ENCODE measurements at places on chromosomes 2 and 18.

DNA sequence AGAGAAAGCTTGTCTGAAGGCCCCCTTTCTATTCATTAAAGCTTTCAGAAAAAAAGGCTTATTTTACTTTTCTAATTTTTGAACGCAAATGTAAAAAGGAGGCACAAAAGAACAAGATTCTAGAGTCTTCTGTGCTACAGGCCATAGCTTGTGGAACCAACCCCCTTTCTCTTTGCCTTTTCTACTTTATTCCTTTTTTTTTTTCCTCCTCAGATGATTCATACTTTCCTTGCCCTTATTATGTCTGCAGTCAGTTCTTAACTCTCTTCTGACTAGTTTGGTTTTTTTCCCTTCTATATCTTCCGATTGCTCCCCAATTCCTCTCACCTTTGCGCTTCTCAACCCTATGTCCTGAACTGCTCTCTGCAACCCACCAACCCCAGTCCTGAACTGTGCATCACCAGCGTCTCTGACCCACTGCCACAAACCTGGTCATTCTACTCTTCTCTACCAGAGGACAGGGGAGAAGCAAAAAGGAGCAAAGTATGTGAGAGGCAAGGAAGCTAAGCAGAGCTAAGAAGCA lies 56.9 kb upstream of the WIPF1 start:
- no peak for DNase-seq

- DNase-seq = no peak
Measured at GRCh38 chr18:42025974-42026625, 71.1 kb downstream of the PIK3C3 start.

- no peak for DNase-seq
Measured at GRCh38 chr2:121884511-121884921, 129.1 kb downstream of the TSN start.

- DNase-seq = no peak
Measured at GRCh38 chr2:4965556-4966320, 726.4 kb upstream of the SOX11 start.

DNA sequence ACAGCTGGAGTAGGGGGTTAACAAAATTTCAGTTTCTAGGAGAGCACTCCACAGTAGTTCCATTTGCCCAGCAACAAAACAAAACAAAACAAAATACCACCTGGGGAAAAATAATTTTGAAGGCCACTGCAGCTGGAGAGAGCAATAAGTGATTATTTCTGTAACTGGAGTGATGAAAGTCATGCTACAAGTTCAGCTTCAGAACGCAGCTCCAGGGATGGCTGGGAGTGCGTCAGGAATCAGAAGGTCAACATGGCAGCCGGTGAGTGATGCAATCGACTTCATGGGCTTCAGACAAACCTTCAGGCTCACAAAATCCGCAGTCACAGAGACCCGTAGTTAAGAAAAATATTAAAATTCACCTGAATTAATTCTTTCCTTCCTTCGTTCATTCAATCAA lies 41.0 kb downstream of the ABHD3 start:
- DNase-seq = no peak

- DNase-seq = no peak
Measured at GRCh38 chr18:79906706-79907105, 44.7 kb downstream of the SLC66A2 start.

GRCh38 chr2:128834207-128834879 lies 515.7 kb upstream of the HS6ST1 start:
- DNase-seq = no peak

- DNase-seq = no peak
Measured at GRCh38 chr2:127142663-127143630, 36.0 kb upstream of the BIN1 start.

- DNase-seq = no peak
Measured at GRCh38 chr2:197069958-197070357, 143.5 kb upstream of the PGAP1 start.

DNA sequence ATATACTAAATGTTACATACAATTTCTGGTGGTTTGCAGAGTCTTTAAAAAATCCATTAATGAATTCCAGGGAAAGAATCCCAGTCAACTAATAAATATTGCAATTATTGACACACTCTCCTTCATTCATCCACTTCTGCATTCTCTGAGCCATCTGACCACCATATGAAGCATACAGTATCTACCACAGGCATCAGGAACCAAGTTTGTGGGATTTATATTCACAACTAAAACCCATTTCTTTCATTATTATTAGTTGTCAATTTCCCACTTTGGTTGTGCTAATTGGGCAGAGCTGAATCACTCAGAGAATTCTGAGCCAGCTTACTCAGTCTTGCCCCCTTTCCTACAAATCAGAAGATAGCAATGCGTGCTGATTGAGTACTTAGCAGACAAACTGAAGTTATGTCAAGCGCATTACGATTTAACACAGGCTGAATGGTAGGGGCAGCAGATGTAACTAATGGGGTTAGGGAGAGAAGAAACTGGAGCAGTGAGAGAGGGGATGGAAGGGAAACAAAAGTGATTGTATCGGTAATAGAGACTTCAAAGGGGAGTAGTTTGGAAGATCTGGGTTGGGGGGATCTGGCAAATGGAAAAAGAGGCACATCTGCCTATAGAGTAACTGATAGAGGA lies 52.3 kb downstream of the ZEB2 start:
- no peak for DNase-seq

DNA sequence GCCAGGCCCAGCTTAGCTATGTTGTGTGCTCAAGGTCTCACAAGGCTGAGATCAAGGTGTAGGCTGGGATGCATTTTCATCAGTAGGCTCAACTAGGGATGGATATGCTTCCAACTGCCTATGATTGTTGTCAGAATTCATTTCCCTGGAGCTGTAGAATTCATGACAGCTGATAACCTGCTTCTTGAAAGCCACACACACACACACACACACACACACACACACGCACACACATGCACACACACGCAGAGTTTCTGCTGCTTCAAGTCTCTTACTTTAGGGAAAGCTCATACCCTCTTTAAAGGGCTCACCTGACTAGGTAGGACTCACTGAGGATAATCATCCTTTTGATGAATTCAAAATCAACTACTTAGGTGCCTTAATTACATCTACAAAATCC lies 8.2 kb upstream of the VPS4B start:
- DNase-seq = no peak

- no peak for DNase-seq
Measured at GRCh38 chr2:228840113-228840742, 430.9 kb downstream of the PID1 start.

GRCh38 chr2:3598197-3598910 lies 3.4 kb downstream of the COLEC11 start:
- DNase-seq = no peak

- no peak for DNase-seq
Measured at GRCh38 chr2:10599921-10600320, 89.9 kb downstream of the NOL10 start.

GRCh38 chr2:138522556-138522955 lies 21.0 kb downstream of the SPOPL start:
- no peak for DNase-seq

- DNase-seq = no peak
Measured at GRCh38 chr2:171430516-171431410, 3.0 kb downstream of the METTL8 start.

DNA sequence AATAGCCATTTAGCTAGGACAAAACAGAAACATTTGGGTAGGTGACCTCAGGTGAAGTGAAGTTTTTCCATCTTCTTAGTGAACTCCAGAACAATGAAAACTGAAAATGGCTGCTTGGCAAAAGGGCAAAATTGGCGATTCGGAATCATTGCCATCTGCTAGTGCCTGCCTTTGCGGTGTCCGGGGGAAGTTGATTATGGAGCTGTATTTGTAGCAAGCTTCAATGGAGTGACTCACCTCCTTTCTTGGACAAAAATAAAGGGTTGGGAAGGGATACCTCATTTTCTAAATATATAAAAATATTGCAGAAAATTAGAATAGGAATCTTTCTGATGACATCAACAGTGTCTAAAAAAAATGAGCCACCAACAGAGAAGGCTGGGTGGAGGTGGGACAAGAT lies 460.5 kb downstream of the TGIF1 start:
- DNase-seq = no peak

GRCh38 chr2:193824474-193824873 lies 1629.7 kb upstream of the TMEFF2 start:
- DNase-seq = no peak

DNA sequence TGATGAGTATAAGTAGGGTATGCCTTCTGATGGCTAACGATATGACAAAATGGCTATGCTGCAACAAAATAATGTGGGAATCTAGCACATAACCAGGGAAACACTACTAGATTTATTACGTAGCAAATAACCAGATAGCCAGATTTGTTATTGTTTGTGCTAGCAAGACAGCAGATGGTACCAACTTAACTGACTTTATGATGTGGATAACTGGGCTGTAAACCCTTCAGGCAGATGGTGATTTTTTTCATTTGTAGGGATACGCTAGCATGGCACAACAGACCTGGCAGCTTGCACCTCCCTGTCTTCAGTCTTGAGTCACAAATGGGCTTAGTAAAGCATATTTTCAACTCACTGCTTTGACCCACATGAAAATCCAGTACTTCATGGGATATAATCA lies 48.7 kb downstream of the PRELID3A start:
- no peak for DNase-seq

- no peak for DNase-seq
Measured at GRCh38 chr2:37784759-37785149, 113.3 kb upstream of the CDC42EP3 start.

All from activated gamma-delta T cell treated with Interleukin-2 at 50 U/mL for 16 hours (primary cell).